Spinal cord (tissue), 10 donors: ENCODE measurements at places on chromosomes 4 and X.

GRCh38 chrX:106201502-106202178, 33.5 kb downstream of the PWWP3B start:
- H3K27ac ChIP-seq: no peak overlapping the region
- H3K36me3 ChIP-seq: no peaks in the 10 kb centered on the region
- no peak for DNase-seq
- H3K27me3 ChIP-seq: peaks cover 5% of the 10 kb centered on the region

GRCh38 chrX:48043056-48043455, 28.4 kb downstream of the ZNF630 start:
- H3K27ac ChIP-seq: no peak overlapping the region
- H3K27me3 ChIP-seq: no peaks in the 10 kb centered on the region
- no peak overlapping the region for H3K4me3 ChIP-seq
- H3K36me3 ChIP-seq: no peaks in the 10 kb centered on the region

DNA sequence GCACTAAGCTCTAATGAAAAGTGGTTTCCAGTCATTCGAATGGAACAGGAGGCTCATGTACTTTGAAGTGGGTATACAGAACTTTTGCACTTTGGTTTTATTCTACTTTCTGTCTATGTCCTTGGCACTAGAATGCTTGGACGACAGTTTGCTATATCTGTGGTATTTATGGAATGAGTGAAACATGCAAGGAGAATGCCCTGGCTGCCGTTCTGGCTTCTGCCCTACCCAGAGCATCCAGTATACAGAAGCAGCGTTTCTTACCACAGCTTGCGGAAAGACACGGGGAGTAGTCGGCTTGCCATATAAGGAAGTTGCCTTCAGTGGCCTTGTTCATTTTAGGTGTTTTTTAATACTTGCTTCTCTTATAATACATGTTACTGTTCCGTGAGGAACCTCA, 98.0 kb downstream of the TBL1X start:
- H3K36me3 ChIP-seq: no peaks in the 10 kb centered on the region
- H3K4me3 ChIP-seq: no peak overlapping the region
- no peaks in the 10 kb centered on the region for H3K27me3 ChIP-seq
- no peak overlapping the region for H3K27ac ChIP-seq
- H3K4me1 ChIP-seq: peaks cover 5% of the 10 kb centered on the region

DNA sequence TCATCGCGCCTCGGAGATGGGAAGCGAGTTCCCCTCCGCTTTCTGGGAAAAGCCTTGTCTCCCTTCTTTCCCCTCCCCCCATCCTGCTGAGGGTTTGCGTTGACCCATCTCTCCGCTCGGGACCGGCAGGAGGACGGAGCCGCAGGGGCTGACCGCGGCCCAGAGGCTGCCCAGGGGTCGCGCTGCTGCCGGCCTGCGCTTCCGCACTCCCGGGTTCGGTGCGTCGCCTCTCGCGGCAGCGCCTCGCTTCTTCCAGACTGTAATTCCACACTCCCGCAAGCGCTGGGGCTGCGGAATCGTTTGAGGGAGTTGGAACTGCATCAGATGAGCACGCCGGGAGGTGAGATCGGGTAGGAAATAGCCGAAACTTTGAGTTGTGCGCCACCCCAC, 88.3 kb downstream of the BCOR start:
- peaks cover 88% of the 10 kb centered on the region for H3K4me1 ChIP-seq
- no peak for DNase-seq
- peaks cover 86% of the 10 kb centered on the region for H3K27me3 ChIP-seq
- H3K36me3 ChIP-seq: no peaks in the 10 kb centered on the region
- H3K27ac ChIP-seq: no peak overlapping the region

- H3K4me1 ChIP-seq: no peaks in the 10 kb centered on the region
- DNase-seq: no peak
- H3K27me3 ChIP-seq: peaks cover 13% of the 10 kb centered on the region
- no peak overlapping the region for H3K4me3 ChIP-seq
- no peak overlapping the region for H3K27ac ChIP-seq
These were observed 185.2 kb upstream of the RPS6KA3 start for GRCh38 chrX:20451929-20452328.

GRCh38 chr4:158450741-158451140, 70.9 kb upstream of the RXFP1 start:
- no peaks in the 10 kb centered on the region for H3K27me3 ChIP-seq
- no peaks in the 10 kb centered on the region for H3K4me1 ChIP-seq
- no peaks in the 10 kb centered on the region for H3K36me3 ChIP-seq
- no peak for DNase-seq
- H3K27ac ChIP-seq: no peak overlapping the region
